Activated CD4-positive, alpha-beta memory T cell treated with anti-CD3 and anti-CD28 coated beads for 36 hours (primary cell): ENCODE measurements at places on chromosomes 4 and X.

- no peak for DNase-seq
Measured at GRCh38 chr4:108247387-108248049, 78.8 kb upstream of the LEF1 start.

DNA sequence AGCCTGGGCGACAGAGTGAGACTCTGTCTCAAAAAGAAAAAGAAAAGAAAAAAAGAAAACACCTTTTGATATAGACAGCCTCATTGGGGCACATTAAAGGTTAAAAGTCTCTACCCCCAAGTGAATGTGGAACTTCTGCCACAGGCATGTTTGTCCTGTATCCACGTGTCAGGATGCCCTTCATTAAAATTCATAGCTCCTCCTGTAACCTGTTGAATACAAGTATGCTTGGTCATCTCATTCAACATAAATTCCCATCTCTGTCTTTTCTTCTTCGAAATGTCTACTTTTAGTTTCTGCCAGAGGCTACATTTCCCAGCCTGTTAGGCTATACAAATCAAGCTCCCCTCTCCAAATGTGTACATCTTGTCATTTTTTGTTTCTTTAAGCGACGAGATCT is 25.8 kb downstream of the P2RY8 start:
- no peak for DNase-seq

DNA sequence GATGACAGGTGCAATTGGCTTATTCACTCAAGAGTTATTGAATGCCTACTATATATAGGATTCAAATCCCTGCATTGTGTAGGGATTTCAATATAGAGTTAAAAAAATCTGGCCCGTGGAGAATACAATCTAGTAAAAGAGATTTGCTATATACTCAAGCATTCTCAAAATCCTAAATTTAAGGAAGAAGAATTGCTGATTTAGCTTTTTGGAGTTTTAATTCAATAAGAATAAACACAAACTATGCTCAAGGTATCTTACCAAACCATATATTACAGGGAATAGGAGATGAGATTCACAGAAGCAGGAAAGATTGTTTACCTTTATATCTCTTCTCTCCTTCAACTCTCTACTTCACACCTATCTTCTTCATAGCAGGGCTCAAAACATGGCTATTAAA is 476.8 kb downstream of the PACRGL start:
- DNase-seq: no peak

GRCh38 chrX:24646745-24647182 is 383 bp downstream of the PCYT1B start:
- DNase-seq: peak; percentile 7

GRCh38 chrX:112947981-112948615 is 107.5 kb upstream of the AMOT start:
- DNase-seq: no peak

DNA sequence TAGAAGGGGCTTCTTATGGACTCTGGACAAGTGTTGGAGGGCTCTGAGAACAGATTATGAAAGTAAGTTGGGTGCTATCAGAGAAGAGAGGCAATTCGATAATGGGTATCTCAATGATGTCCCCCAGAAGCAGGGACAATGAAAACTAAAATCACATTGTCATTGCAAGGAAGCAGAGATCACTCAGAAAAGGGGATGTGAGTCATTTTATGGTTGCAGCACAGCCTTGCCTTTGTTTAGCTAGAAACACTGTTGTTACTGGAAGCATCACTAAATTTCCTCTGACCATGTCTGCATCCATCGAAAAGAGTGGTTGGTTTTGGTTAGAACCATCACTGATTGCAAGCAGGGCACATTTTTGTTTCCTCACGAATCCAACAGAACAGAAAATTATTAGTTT is 246.8 kb upstream of the NWD2 start:
- DNase-seq: no peak

GRCh38 chr4:25865586-25865985 is 2.8 kb upstream of the SEL1L3 start:
- no peak for DNase-seq

DNA sequence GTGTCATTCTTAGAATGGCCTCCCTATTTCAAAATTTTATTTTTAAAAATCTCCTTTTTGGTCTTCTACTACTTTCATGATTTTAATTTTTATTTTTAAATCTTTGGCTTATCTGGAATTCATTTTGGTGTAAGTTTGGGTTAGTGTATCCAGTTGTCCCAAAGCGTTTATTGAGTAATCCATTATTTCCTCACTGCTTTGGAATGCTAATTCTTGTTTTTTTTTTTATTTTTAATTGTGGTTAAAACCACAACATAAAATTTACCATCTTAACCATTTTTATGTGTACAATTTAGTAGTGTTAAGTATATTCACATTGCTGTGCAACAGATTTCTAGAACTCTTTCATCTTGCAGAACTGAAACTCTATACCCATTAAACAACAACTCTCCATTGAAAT is 8.7 kb downstream of the CITED1 start:
- DNase-seq: no peak

DNA sequence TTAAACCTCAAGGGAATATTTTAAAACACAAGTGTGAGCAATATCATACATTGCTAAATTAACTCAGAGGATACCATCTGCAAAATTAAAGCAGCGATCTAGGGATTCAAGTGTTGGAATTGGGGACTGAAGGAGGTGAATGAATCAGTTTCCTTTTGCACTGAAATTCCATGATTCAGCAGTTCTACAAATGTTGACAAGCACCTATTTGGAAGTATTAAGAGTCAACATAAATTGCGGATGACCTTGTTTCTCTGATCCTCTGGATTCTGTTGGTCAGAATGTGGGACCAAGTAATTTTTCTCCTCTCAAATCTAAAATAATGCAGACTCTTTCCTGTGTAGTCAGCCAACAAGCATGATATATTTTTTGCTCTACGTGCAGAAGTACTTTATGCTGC is 78.8 kb downstream of the LDB2 start:
- DNase-seq: no peak

- DNase-seq: no peak
Measured at GRCh38 chr4:141131723-141132071, 1.6 kb downstream of the RNF150 start.

- DNase-seq: peak; percentile 17
Measured at GRCh38 chr4:37767546-37767945, 58.9 kb upstream of the PGM2 start.

- DNase-seq: no peak
Measured at GRCh38 chr4:71009890-71010588, 16.6 kb downstream of the DCK start.

GRCh38 chrX:48936429-48937053 is 17.7 kb upstream of the PIM2 start:
- DNase-seq: no peak

DNA sequence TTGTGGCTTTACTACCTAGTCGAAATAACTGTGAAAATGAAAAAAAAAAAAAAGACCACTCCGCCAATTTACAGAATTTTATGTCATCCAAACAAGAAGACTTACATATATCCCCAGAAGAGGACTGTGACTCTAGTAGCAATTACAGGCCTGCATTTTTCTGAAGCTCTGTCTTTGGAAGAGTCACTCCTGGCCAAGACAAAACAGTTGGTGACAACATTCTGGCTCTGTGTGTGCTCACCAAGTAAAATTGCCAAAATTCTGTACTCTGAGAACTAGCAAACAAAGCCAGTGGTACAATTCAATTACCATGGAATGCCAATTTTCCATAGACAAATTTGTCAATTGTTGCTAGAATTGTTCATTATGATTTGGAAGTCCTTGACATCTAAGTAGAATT is 311.1 kb downstream of the PDGFC start:
- DNase-seq: no peak

DNA sequence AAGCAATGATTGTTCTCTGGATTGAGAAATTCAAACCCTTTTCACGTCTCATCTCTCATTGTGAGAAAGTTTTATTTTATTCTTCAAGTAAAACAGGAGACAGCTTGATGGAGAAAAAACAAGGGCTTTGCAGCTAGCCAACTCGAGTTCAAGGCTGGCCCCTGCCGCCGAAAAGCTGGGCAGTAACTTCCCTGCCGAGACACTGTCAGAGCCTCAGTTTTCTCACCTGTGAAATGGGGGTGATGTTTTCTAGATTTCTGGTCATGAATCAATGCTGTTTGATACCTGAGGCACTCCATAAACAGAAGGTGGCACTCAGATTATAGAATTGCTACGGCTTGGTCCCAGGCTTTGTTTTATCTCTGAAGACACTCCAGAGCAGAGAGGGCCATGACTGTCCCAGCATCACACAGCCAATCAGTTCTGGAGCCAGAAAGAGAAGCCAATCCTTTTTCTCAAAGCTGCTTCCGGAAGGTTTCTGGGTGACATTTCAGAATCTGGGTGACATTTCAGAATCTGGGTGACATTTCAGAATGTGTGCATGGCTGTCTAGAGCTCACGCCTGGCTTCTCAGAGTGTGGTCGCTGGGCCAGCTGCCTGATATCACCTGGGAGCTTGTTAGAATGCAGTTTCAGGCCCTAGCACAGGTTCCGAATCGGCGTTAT is 33.2 kb downstream of the HMX1 start:
- DNase-seq: no peak

- peak; percentile 8 for DNase-seq
Measured at GRCh38 chrX:15853586-15854079, 980 bp downstream of the AP1S2 start.

- DNase-seq: no peak
Measured at GRCh38 chr4:184588893-184589292, 60.4 kb downstream of the CASP3 start.
